Kidney (tissue), 22 donors: ENCODE measurements at places on chromosomes 16 and 17.

DNA sequence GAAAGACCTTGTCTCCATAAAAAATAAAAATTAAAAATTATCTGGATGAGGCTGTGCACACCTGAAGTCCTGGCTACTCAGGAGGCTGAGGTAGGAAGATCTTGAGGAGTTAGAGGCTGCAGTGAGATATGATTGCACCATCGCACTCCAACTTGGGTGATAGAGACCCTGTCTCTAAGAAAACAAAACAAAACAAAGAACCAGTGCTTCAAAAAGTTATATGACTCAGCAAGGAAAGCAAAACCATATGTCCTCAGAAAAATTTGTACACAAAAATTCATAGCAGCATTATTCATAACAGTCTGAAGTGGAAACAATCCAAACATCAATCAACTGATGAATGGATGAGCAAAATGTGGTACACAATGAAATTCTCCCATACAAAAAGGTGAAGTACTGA lies 48.9 kb downstream of the SLFN5 start:
- DNase-seq, result no peak

DNA sequence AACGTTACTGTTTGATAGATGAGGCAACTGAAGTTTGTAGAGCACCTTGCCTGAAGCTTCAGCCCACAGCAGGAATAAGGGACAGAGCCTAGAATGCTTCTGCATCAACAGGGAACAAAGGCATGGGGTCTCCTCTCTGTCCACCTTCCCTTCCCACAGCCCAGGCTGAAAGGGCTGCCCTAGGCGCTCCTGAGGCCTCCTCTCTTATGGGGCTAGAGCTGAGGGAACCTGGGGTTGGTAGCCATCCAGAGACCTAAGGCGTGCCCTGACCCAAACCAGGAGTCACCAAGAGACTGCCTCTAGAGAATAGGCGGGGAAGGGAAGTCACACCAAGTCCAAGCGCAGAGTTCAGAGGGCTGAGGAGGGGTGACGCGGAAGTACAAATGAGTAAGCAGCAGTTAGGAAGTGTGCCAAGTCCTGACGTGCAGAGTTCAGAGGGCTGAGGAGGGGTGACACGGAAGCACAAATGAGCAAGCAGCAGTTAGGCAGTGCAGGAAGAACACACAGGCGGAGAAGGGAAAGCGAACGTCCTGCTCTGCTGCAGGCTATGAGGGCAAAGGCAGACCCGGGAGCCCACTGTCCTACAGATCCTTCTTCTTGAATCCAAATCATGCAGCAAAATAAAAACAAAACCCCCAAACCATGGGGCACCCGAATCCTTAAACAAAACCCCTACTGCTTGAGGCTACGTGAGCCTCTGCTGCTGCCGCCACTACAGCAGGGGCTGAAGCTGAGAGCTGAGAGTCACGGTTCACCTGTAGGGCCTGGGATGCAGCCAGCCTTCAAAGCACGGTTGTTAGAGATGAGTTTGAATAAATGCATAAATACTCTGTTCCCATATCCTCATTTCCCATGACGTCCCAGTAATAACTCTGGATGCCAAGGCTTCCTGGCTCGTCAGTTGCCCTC lies 2.7 kb upstream of the SPG7 start:
- DNase-seq, result peak; percentile 75

DNA sequence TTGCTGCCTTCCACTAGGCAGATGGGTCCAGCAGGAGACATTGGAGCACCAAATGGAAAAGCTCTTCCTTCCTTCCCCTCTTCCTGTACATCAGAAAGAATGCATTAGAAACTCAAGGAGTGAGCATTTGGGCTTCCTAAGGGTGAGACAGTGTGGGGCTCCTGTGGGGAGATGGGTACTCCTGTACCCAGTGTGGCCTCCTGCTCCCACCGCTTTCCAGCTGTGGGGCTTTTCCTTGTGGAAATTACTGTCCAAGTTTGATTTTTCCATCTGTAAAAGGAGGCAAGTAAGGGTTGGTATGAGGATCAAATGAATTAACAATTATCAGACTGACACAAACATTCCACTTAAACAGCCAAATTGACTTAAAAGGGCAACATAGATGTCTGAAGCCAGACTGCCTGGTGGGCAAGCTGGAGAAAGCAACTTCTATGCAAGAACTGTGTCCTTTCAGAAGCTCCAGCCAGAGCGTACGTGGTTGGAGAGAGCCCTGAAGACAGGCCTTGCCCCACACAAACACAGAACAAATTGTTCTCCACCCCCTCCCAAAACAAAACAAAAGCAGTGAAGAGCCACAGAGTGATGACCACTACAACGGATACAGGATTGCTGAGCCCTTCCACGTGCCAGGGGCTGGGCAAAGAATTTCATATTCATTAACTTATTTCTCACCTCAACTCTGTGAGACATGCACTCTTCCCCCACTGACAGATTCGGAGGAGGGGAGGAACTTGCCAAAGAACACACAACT lies 23.1 kb upstream of the ALDH3A1 start:
- no peak for DNase-seq

DNA sequence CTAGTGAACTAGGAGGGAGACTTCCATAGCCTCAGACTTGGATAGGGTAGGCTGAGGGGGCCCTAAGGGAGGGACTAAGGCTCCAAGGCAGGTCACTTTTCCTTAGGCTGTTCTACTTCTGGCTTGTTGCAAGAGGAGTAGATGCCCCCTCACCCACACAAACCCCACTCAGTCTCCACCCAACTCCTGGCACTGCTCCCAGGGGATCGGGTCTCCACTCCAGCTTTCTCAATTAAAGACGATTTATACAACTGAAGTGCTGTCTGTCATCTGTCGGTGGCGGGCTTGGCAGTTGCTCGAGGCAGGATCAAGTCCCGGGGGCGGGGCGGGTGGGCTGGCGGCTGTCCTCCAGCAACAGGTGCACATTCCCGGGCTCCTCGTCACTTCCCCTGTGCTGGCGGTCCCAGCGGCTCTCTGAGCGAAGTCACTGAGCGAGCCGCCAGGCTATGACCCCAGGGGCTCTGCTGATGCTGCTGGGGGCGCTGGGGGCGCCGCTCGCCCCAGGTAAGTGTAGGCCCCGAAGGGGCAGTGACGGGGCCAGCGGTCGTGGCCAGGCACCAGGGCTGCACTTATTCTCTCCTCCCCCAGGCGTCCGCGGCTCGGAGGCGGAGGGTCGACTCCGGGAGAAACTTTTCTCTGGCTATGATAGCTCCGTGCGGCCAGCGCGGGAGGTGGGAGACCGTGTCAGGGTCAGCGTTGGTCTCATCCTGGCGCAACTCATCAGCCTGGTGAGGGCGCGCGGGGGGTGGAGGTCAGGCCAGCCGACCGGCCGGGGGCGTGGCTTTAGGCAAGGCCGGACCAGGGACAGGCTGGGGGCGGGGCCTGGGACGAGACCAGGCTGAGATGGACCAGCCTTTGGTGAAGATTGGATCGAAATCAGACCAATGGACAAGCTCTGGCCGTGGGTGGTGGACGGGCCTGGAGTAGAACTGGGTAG lies at the start of gene CHRNB1:
TSS of gene CHRNB1 (plus strand) at position 380 of the 937 bp plus-strand sequence. CDS start at position 447, 67 bp downstream.
- DNase-seq, result peak; percentile 70

GRCh38 chr17:50153650-50154575 lies 3.4 kb upstream of the PPP1R9B start:
- DNase-seq, result no peak

DNA sequence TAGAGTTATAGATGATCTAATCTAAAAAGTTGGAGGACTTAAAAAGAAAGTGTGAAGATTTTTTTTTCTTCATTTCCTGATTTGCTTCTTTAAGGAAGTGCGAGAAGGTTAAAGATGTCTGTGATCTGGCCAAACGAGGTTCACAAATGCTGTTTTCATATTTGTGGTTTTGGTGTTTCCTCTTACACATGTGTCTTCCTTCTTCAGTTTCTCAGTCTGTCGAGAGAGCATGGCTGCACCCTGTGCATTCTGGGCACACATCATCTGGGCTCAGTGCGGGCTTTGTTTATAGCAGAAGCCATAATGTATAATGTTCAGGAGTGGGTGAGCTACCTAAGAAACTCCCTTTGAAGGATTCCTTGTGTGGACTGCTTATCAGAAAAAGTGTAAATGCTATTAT lies 260.4 kb upstream of the TBX2 start:
- DNase-seq, result no peak

DNA sequence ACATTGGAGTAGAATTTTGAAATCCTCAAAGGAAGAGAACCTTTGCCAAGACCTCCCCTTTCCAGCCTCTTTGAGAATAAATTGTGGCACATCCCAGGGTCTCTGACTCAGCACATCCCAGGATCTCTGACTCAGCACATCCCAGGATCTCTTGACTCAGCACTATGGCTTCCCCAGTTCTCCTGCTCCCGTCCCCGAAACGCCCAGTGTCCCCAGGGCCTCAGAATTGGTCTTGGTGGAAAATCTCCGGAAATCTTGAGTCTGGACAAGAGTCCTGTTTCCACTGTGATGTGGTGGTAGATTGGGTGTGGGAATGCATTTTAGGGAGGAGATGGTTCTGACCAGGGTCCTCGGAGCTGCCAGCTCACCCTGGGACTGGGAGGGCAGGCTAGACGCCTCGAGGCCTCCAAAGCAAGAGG lies 19.2 kb downstream of the PLXDC1 start:
- no peak for DNase-seq

DNA sequence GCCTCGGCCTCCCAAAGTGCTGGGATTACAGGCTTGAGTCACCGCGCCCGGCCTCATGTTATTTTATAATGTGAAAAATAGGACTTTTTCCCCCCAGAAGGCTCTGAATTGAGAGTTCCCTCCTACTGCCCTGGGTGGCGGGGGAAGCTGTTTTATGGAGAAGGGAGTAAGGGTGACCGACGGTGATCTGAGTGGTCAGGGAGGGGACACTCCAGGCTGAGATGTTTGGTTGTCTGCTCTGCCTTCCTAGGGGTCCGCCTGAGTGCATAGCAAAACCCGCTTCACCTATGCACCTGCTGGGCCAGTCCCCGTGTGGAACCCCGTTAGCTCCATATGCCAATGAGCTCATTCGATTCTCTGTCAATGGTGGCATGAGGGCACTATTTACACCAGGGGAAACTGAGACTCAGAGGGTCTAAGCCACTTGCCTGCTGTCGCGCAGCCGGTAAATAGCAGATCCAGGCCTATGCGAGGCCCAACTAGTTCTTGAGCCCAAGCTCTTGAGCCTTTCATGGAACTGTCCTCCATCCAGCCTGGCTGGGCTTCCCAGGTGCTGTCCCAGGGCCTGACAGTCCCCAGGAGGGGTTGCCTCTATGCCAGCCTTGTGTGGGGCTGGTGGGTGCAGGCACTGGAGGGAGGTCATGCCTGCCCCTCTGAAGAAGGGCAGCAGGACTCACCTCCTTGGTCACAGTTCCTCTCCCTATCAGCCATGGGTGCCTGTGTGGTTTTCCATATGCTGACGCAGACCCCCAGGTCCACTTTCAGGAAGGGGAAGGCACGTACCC lies 1.7 kb upstream of the GJD3 start:
- no peak for DNase-seq

DNA sequence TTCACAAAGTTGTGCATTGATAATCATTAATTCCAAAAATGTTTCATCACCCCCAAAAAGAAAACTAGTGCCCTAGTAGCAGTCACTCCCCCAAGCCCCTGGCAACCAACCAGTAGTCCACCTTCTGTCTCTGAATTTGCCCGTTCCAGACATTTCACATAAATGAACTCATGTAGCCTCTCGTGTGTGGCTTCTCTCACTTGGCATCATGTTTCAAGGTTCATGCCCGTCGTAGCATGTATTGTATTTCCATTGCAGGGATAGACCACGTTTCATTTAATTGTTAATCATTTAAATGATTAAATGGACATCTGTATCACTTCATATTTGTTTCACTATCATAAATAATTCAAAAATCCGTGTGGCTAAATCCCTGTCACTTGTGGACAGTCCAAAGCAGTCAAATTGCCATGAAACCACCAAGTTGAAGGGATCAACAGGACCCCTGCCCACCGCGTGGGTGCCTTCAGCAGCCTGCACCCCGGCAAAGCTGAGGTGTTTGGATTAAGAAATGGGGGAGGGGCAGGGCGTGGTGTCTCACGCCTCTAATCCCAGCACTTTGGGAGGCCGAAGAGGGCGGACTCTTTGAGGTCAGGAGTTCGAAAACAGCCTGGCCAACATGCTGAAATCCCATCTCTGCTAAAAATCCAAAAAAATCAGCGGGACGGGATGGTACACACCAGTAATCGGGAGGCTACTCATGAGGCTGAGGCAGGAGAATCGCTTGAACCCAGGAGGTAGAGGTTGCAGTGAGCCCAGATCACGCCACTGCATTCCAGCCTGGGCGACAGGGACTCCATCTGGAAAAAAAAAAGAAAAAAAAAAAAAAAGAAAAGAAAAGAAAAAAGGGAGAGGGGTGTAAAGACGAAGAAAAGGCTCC lies 8.7 kb upstream of the FLYWCH2 start:
- DNase-seq, result no peak

DNA sequence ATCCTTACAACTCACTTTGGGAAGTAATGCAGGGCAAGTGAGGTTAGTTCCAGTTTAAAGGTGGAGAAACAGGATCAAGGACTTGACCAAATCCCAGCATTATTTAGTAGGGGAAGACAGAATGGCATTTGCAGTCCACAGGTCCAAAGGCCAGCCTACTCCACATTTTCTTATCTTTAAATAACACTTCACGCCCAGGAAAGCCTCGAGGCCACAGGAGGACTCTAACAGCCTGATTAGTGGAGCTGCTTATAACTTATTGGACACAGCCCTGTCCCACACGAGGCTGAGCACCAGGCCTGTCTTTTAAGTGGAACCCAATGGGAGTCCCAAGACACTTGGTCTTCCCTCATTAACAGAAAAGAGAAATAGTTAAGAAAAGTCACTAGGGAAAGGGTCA lies 12.1 kb upstream of the HYDIN start:
- DNase-seq, result no peak

DNA sequence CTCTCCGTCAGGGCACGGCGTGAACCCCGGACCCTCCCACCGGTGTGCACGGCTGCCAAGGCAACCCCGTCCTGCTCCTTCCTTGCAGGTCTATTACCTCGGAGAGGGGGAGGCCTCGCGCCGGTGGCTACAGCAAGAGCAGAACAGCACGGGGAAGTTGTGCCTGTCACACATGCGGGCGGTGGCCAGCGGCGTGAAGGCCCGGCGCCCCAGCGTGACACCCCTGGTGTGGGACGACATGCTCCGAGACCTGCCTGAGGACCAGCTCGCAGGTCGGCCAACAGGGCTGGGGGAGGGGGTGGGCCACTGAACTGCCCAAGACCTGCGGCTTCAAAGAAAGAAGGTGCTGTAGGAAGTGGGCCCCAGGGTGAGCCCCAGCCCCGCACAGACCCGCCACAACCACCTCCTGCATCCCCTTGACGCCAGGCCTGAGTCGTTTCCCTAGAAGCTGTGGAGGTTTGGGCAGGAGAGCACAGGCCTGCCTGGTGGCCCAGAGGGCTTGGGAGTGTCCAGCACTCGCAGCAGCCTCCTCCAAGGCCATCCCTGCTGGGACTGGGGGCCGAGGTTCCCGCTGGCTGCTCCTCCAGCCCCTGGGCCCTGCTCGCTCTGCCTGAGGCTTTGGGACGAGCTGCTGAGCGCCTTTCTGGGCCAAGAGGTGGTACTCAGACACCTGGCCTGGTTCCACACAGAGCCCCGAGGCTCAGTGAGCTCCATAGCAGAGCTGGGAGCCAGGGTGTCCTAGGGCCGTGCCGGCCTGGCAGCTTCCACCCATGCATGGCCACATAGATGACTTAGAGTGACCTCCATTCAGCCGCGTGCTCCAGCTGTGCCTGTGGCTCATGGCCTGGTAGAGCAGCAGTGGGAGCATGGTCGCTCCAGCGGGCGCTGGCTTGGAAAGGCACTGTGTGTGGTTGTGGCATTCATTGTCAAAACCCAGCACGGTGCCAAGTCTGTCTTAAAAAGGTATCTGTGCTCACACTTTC lies 14.7 kb downstream of the CYBC1 start:
- peak; percentile 86 for DNase-seq

GRCh38 chr17:9408868-9409829 lies 166.5 kb downstream of the STX8 start:
- DNase-seq, result no peak
